ENCODE measurements at places on chromosomes 13 and 19. TPM values are rescaled to one million over a fixed set of nuclear protein-coding genes. Genes with fewer than 3 reads are reported as not detected.

DNA sequence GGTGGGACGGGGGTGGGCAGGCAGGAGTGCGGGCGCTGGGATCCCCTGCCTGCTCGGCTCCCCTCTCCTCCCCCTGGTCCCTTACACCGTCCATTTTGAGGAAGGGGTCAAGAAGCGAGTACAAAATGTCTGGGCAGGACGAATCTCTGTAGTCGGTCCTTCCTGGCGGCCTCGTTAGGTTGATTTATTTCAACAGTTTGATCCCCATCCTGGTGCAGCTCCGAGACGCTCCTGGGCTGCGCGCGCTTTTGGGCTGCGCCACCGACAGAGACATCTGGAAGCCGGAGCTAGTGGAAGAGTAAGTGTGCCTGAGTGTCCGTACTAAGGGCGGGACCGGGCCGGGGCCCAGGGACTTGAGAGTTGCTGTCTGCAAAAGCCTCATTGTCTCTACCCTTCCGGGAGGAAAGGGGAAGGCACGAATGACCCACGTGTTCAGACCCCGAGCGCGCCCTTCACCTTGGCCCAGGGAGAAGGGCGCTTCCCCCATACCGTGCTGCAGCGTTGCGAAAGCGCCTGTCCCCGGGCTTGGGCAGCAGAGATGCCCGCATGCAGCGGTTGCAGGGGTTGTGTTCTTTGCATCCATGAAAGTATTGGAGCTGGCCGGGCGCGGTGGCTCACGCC is 1.8 kb downstream of the ZNF114 start:
- no peaks in the 10 kb centered on the region for H3K27me3 ChIP-seq
- DNase-seq, result peak; percentile 80
- H3K4me1 ChIP-seq, result no peaks in the 10 kb centered on the region
- H3K27ac ChIP-seq, result no peak overlapping the region
- H3K36me3 ChIP-seq, result peaks cover 21% of the 10 kb centered on the region

GRCh38 chr13:78409172-78409571 is 194.2 kb downstream of the POU4F1 start:
- H3K4me3 ChIP-seq, result no peak overlapping the region
- H3K4me1 ChIP-seq, result no peaks in the 10 kb centered on the region
- no peaks in the 10 kb centered on the region for H3K36me3 ChIP-seq

- no peak for DNase-seq
- H3K4me3 ChIP-seq, result no peak overlapping the region
- peaks cover 9% of the 10 kb centered on the region for H3K36me3 ChIP-seq
- no peaks in the 10 kb centered on the region for H3K27me3 ChIP-seq
- H3K27ac ChIP-seq, result no peak overlapping the region
These were observed 19.3 kb downstream of the PALM start for GRCh38 chr19:728011-728410.

DNA sequence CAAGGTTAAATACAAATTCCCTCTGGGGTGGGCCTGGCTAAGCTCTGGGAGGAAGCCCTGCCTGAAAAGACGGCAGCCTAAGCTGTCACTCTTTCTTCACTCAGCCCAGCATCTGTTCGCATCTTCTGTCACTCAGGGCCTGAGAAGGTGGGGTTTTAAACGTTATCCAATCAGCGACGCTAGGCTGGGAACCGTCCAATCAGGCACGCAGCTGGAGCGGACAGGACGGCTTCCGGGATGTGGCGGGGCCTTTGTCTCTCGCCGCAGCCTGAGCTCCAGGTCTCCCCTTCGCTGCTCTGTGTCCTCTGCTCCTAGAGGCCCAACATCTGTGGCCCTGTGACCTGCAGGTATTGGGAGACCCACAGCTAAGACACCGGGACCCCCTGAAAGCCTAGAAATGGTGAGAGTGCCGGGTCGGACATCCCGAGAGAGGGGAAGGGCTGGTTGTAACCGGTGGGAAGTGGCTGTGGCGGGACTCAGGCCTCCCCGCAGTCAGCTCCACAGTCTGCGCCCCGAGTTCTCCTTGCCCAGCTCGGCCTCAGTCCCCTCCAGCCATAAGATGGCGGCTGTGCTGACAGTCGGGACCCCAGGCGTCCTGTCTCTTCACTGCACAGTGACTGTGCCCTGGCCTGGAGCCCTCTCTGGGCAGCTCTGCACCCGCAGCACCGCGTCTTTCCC is at the start of gene ZNF431:
ZNF431 (plus strand) TSS at position 254 of the 678 bp plus-strand sequence; CDS start at position 398, 144 bp downstream.
- DNase-seq, result peak; percentile 97
- peak within 1 kb of the TSS; percentile 24 for H3K27ac ChIP-seq
- H3K4me3 ChIP-seq, result peak within 1 kb of the TSS; percentile 99
- peaks cover 43% of the 10 kb centered on the region for H3K36me3 ChIP-seq

DNA sequence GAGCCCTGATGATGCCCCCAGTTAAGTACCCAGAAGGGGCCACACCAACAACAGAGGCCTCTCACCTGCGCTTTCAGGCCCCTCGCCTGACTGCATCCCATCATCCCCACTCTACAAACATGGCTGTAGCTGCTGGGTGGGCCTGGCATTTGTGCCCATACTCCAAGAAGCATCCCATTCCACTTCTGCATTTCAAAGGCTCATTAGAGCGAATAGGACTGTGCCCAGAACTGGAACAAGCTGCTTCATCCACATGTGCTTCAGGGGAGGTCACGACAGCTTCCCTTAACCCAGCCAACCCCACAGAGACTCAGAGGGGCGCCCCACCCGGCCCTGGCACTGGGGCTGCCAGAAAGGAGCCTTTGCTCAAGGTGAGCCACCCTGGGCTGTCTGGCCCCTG is 156.9 kb downstream of the SIPA1L3 start:
- DNase-seq, result no peak
- H3K27me3 ChIP-seq, result no peaks in the 10 kb centered on the region
- H3K36me3 ChIP-seq, result no peaks in the 10 kb centered on the region

GRCh38 chr13:28707629-28708427 is 10.9 kb downstream of the SLC46A3 start:
- no peaks in the 10 kb centered on the region for H3K4me1 ChIP-seq
- H3K36me3 ChIP-seq, result no peaks in the 10 kb centered on the region
- no peaks in the 10 kb centered on the region for H3K27me3 ChIP-seq
- DNase-seq, result no peak
- no peak overlapping the region for H3K4me3 ChIP-seq
- no peak overlapping the region for H3K27ac ChIP-seq

DNA sequence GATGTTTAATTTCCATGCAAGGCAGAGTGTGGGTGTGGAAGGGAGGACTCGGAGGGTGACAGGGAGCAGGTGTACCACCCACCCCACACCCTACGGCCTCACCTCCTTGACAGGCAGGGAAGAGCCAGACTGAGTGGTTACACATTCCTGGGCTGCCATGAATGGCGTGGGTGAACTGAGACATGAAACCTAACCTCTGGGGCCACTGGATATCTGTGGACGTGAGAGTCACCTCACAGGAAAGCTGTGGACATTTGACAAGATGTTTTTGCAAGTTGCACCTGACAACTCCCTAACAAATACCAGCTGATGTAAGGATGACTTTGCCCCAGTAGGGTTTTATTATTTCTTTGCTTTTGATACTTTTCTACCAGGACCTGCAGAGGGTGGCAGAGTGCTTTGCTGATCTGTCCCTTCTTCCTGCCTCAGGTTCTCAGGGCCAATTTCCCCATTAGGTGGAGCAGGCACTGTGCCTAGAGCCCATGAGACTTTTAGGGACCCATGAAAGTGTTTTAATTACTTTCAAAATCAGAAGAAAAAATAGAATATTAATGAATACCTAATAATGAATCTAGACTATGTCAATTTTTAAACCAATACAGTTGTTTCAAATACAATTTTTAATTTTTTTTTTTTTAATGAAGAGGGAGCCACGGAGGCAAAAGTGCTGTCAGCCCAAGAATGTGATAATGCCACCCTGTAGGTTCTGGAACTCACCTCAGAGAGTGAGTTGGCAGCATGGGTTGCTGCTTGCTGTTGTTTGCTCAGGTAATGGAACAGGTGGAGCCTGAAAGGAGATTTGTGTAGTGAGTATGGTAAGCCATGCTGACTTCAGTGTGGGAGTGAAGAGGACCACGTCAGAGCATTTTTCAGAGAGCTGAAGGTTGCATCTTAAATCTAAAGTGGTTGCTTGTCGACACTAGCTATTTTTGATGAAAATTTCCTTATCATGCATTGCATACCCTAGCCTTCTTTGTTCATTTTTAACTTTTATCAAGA is 58.0 kb upstream of the CYSLTR2 start:
- peaks cover 36% of the 10 kb centered on the region for H3K36me3 ChIP-seq
- H3K4me1 ChIP-seq, result peaks cover 18% of the 10 kb centered on the region
- no peaks in the 10 kb centered on the region for H3K27me3 ChIP-seq
- DNase-seq, result peak; percentile 61

- no peak for DNase-seq
- no peaks in the 10 kb centered on the region for H3K27me3 ChIP-seq
- no peaks in the 10 kb centered on the region for H3K36me3 ChIP-seq
- H3K4me3 ChIP-seq, result no peak overlapping the region
- H3K27ac ChIP-seq, result no peak overlapping the region
- no peaks in the 10 kb centered on the region for H3K4me1 ChIP-seq
These were observed 313.1 kb upstream of the MAB21L1 start for GRCh38 chr13:35789335-35790165.

GRCh38 chr13:44576351-44577235 is 463 bp upstream of the TSC22D1 start:
- H3K4me3 ChIP-seq, result peak overlapping the region; percentile 92
- H3K27ac ChIP-seq, result no peak overlapping the region
- peaks cover 20% of the 10 kb centered on the region for H3K36me3 ChIP-seq
- H3K27me3 ChIP-seq, result no peaks in the 10 kb centered on the region
- DNase-seq, result no peak

DNA sequence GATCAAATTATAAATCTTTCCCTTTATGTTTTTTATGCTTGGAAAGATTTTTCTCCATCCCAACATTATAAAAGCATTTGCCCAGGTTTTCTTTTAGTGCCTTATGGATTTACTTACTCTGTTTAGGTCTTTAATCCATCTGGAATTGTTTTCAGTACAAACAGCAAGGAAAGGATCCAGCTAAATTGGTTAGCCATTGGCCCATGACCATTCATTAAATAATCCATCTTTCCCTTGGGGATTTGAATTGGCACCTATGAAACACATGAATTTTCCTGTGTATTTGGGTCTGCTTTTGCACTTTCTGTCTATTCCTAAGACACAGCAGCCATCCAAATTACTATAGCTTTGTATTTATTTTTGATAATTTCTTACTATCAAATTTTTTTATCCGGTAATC is 28.8 kb upstream of the SHKBP1 start:
- H3K36me3 ChIP-seq, result peaks cover 1% of the 10 kb centered on the region
- no peaks in the 10 kb centered on the region for H3K4me1 ChIP-seq
- no peak overlapping the region for H3K27ac ChIP-seq

DNA sequence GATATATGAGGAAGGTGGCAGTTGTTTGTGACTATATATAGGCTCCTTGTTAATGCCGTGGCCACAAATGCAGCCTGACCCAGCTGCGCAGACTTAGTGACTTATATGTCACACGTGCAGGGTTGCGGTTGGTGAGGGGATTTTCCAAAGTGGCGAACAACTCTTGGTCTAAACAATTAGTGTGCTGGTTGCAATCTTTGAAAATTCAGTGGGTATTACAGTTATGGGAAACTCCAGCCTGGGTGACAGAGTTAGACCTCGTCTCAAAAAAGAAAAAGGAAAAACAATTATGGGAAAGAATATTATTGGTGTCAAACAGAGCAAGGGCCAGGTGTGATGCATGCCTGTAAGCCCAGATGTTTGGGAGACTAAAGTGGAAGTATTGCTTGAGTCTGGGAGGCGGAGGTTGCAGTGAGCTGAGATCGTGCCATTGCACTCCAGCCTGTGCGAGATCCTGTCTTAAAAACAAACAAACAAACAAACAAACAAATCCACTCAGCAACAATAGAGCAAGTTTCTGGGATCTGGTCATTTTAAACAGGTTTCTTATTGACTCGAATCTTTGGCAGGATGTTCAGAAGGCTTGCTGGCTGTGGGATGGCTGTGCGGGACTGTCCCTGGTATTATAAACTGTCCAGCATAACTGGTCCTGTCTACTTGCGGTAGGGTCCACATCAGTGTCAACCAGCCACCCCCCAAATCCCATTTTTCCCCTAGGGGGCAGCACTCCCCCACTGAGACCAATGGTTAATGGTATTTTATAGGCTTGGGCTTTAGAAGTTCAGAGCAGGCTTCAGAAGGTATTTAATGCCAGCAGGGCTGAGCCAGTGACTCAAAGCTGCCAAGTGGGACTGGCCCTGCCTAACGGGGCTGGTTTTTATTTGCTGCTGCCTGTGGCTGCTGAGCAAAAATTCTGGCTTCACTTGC is 15.4 kb downstream of the RELB start:
- no peaks in the 10 kb centered on the region for H3K36me3 ChIP-seq
- no peaks in the 10 kb centered on the region for H3K4me1 ChIP-seq
- H3K27ac ChIP-seq, result no peak overlapping the region

DNA sequence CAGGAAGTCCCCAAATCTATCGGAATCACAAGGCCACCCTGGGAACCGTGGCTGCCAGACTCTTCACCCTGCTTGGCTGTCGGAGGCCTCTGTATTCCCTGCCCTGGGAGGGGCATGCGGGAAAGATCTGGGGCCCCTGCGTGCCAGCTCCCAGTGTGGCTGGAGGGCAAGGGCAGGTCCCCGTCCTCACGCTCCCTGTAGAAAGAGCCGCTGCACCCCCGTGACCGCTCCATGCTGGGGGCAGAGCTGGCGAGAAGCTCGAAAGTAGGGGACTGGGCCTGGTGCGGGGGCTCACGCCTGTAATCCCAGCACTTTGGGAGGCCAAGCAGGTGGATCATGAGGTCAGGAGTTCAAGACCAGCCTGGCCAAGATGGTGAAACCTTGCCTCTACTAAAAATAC is 208.4 kb upstream of the SOX1 start:
- no peaks in the 10 kb centered on the region for H3K27me3 ChIP-seq
- no peak overlapping the region for H3K4me3 ChIP-seq
- no peak overlapping the region for H3K27ac ChIP-seq
- H3K36me3 ChIP-seq, result peaks cover 3% of the 10 kb centered on the region
- H3K4me1 ChIP-seq, result no peaks in the 10 kb centered on the region
- DNase-seq, result no peak

DNA sequence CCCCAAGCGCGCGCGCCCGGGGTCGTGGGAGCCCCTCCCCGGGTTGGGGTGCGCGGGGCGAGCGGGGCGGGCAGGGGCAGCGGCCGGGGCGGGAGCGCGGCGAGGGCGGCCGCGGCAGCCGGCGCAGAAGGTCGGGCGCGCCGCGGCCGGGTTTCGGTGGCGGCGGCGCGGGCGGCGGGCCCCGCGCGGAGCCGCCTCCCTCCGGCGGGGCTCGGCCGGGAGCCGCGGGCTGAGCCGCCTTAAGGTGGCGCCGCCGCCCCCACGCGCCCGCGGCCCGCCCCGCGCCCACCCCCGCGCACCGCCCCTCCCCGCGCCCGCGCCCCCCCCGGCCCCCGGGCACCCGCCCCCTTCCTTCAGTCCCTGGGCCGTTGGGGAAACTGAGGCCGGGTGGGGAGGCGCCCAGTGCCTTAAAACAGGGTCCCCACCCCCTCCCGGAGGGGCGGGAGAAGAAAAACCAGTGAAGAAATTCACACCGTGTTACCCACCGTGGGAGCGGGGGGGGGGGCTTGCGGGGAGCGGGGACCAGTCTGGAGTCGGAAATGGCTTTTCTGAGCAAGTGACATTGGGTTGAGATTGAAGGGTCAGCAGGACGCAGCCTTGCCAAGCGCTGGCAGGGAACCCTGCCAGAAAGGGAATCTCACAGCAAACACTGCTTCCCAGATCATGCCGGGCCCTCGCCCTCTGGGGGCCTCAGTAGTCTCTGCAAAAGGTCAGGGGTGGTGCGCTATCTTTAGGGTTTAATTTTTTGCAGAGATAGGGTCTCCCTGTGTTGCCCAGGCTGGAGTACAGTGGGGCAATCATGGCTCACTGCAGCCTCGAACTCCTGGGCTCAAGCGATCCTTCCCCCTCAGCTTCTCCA is at the start of gene TLE2:
TLE2 (minus strand) TSS at position 216 of the 859 bp plus-strand sequence. CDS start 376 bp downstream, outside the sequence.
- peak within 1 kb of the TSS; percentile 84 for H3K4me3 ChIP-seq
- H3K27me3 ChIP-seq, result peaks cover 2% of the 10 kb centered on the region
- DNase-seq, result no peak
- peaks cover 3% of the 10 kb centered on the region for H3K4me1 ChIP-seq
- peaks cover 1% of the 10 kb centered on the region for H3K36me3 ChIP-seq

GAPDHS gene
- total RNA-seq, result not detected

ARL11 gene
- total RNA-seq, result 0.42 TPM
